ENCODE measurements at places on chromosomes 3 and 15.

DNA sequence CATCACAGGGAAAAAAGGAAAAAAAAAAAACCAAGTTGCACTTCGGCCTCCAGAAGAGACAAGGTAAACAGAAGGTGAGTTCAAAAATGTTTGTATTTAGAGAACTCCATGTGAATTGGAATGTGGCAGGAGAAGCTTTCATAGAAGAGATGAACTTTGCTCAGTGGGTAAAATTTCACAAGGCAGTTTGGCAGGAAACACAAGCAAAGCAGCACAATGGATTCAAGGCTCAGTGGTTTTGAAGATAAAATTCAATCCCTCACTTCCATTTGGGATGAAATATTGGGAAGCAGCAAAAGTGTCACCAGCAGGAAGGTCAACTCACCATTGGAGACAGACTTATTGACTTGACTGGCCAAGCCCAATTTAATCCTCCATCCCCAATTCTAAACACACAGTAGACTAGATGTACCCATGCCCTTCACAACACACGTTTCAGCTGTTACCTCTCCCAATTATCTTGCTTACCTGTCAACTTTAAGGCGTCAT, 256.7 kb upstream of the ICE2 start:
- no peaks in the 10 kb centered on the region for H3K27me3 ChIP-seq
- no peak overlapping the region for H3K4me3 ChIP-seq
- no peak overlapping the region for H3K27ac ChIP-seq
- H3K4me1 ChIP-seq: peaks cover 34% of the 10 kb centered on the region
- no peak for DNase-seq
- H3K36me3 ChIP-seq: peaks cover 32% of the 10 kb centered on the region

- no peak overlapping the region for H3K4me3 ChIP-seq
- no peaks in the 10 kb centered on the region for H3K36me3 ChIP-seq
- no peak overlapping the region for H3K27ac ChIP-seq
- no peaks in the 10 kb centered on the region for H3K27me3 ChIP-seq
- no peaks in the 10 kb centered on the region for H3K4me1 ChIP-seq
These were observed 17.3 kb upstream of the ATP10A start for GRCh38 chr15:25880411-25880810.

GRCh38 chr3:27165321-27165721, 203.9 kb downstream of the NEK10 start:
- no peak overlapping the region for H3K4me3 ChIP-seq
- no peaks in the 10 kb centered on the region for H3K4me1 ChIP-seq
- DNase-seq: no peak
- no peaks in the 10 kb centered on the region for H3K36me3 ChIP-seq
- H3K27ac ChIP-seq: no peak overlapping the region
- no peaks in the 10 kb centered on the region for H3K27me3 ChIP-seq

DNA sequence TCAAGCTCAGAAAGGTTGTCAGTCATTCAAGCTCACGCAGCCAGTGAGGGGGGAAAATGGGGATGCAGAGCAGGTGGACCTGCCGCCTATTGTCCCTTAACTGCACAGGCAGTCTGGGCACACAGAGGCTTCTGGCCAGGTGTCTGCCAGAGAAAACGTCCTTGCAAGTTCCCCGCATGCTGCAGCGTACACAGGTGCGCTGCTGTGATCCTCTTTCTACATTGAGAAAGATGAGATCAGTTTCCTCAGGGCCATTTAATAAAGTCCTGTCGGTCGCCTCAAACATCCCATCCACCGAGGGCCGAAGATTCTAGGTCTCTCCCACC, 445 bp upstream of the TSEN2 start:
- H3K4me3 ChIP-seq: peak overlapping the region; percentile 91
- H3K27me3 ChIP-seq: no peaks in the 10 kb centered on the region
- H3K36me3 ChIP-seq: peaks cover 41% of the 10 kb centered on the region
- peak overlapping the region; percentile 96 for H3K27ac ChIP-seq
- DNase-seq: no peak
- peaks cover 51% of the 10 kb centered on the region for H3K4me1 ChIP-seq

- no peak for DNase-seq
- no peak overlapping the region for H3K27ac ChIP-seq
- no peak overlapping the region for H3K4me3 ChIP-seq
- H3K36me3 ChIP-seq: peaks cover 20% of the 10 kb centered on the region
These were observed 298.6 kb downstream of the ADAMTS17 start for GRCh38 chr15:100043068-100043641.

DNA sequence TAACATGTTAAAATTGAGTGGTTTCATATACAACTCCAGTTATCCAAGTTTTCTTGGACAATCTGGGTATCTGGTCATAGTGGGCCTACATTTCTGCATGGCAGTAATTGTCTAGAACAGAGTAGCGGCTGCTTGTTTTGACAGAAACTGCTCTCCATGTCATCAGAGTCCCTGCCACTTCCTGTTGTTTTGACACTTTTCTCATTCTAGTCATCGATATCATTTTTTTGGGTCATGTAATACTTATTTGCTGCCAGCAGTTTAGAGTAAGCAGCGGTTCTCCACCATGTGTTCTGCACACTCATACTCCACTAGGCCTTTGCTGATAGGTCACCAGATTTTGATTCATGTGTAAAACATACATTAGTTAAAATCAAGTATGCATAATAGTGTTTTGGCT, 81.5 kb downstream of the SLC25A26 start:
- no peaks in the 10 kb centered on the region for H3K27me3 ChIP-seq
- H3K4me3 ChIP-seq: peak overlapping the region; percentile 4
- no peak for DNase-seq
- H3K4me1 ChIP-seq: peaks cover 78% of the 10 kb centered on the region
- H3K36me3 ChIP-seq: peaks cover 43% of the 10 kb centered on the region

DNA sequence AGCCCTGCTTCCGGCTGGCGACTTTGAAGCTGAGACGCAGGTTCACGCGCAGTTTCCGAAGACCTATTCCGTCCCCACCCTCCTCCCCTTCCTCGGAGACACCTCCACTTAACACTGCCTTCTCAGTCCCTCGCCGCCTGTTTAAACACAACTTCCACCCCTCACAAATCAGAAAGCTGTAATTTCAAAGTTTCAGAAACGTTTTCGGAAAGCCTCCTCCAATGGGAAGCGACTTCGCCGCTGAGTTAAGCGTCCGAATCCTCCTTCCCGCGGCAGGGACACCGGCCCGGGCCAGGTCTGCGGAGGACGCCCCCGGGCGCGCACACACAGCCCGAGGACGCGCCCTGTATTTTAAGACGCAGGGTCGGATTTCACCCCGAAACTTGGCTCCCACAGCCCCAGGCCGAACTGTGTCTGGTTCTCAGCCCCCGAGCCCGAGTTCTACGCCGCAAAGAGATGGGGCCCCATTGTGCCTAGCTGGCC, 559 bp upstream of the LRRN1 start:
- no peaks in the 10 kb centered on the region for H3K36me3 ChIP-seq
- peak; percentile 55 for DNase-seq
- H3K27ac ChIP-seq: peak overlapping the region; percentile 76
- H3K27me3 ChIP-seq: peaks cover 44% of the 10 kb centered on the region
- H3K4me3 ChIP-seq: peak overlapping the region; percentile 77

GRCh38 chr3:99570061-99570460, 68.3 kb upstream of the COL8A1 start:
- DNase-seq: no peak
- no peak overlapping the region for H3K27ac ChIP-seq
- no peaks in the 10 kb centered on the region for H3K36me3 ChIP-seq
- no peaks in the 10 kb centered on the region for H3K27me3 ChIP-seq
- H3K4me1 ChIP-seq: no peaks in the 10 kb centered on the region

DNA sequence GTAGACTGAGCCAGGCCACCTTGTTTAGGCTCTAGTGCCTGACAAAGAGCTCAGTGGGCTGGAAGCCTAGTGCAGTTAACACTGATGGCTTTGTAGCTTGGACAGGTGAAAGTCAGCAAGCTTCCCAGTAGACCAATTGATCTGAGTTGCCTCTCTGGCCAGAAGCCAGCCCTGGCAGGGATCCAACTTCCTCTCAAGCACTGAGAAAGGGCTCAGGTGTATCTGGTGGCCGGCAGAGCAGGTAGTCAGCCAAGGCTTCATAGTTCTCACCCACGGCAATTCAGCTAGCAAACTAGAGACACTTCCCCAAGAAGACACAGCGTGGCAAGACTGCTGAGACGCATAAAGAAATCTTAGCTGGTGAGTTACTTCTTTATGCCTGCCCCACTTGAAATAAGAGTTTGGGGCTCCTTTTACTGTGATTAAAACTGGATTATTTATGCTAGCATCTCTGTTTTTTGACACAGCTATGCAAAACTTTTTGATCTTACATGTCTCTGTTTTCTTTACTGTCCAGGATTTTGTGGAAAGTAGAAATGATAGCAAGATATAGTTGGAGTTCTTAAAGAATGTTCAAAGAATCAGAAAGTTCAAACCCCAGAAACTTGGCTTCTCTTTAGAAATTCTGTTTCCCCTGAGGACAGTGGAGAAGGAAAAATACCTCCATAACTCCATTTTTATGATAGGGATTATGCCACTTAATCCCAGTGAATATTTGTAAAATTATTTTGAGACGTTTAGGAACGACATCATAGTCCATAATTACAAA, 8.4 kb upstream of the CA12 start:
- H3K27me3 ChIP-seq: peaks cover 37% of the 10 kb centered on the region
- H3K27ac ChIP-seq: no peak overlapping the region
- H3K4me1 ChIP-seq: peaks cover 6% of the 10 kb centered on the region
- H3K36me3 ChIP-seq: no peaks in the 10 kb centered on the region
- DNase-seq: no peak

GRCh38 chr3:72255791-72256559, 471.0 kb upstream of the PROK2 start:
- peak overlapping the region; percentile 11 for H3K27ac ChIP-seq
- H3K27me3 ChIP-seq: peaks cover 4% of the 10 kb centered on the region
- no peaks in the 10 kb centered on the region for H3K36me3 ChIP-seq
- no peak overlapping the region for H3K4me3 ChIP-seq

DNA sequence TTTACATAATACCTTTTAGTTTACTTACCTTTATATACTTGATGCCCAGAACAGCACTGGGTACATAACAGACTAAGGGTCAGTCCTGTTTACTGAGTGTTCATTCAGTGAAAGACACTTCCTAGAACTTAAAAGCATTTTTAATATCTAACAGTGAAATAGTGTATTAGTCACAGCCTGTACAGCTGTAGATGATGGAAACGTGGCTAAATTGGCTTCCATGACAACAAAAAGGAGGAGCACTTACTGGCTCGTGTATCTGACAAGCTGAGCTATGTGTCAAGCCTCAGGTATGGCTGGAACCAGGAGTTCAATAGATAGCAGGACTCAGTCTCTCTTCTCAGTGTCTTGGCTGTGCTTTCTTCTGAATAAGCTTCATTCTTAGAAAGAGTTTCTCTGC, 40.2 kb downstream of the CMTM8 start:
- H3K4me3 ChIP-seq: no peak overlapping the region
- no peaks in the 10 kb centered on the region for H3K36me3 ChIP-seq
- no peaks in the 10 kb centered on the region for H3K27me3 ChIP-seq
- no peak overlapping the region for H3K27ac ChIP-seq
- no peak for DNase-seq

GRCh38 chr3:14554715-14555114, 14.6 kb upstream of the GRIP2 start:
- H3K27ac ChIP-seq: no peak overlapping the region
- no peak overlapping the region for H3K4me3 ChIP-seq
- DNase-seq: no peak
- H3K27me3 ChIP-seq: peaks cover 57% of the 10 kb centered on the region

GRCh38 chr15:36709653-36710052, 130.2 kb downstream of the CDIN1 start:
- no peaks in the 10 kb centered on the region for H3K4me1 ChIP-seq
- no peaks in the 10 kb centered on the region for H3K27me3 ChIP-seq
- H3K36me3 ChIP-seq: peaks cover 22% of the 10 kb centered on the region
- H3K27ac ChIP-seq: no peak overlapping the region
- DNase-seq: no peak

All from activated T-cell treated with anti-CD3 and anti-CD28 coated beads, Interleukin-2, amount 50 U/mL, for 24 hours (primary cell).